Activated CD4-positive, alpha-beta memory T cell treated with anti-CD3 and anti-CD28 coated beads, Interleukin-2, amount 10 ng/mL, durations not matched to agents 7 days and 5 days (primary cell): ENCODE measurements at places on chromosomes 11 and 22.

GRCh38 chr22:42214633-42215415 is 55.6 kb downstream of the TCF20 start:
- no peaks in the 10 kb centered on the region for H3K27me3 ChIP-seq
- H3K27ac ChIP-seq = no peak overlapping the region
- DNase-seq = no peak

DNA sequence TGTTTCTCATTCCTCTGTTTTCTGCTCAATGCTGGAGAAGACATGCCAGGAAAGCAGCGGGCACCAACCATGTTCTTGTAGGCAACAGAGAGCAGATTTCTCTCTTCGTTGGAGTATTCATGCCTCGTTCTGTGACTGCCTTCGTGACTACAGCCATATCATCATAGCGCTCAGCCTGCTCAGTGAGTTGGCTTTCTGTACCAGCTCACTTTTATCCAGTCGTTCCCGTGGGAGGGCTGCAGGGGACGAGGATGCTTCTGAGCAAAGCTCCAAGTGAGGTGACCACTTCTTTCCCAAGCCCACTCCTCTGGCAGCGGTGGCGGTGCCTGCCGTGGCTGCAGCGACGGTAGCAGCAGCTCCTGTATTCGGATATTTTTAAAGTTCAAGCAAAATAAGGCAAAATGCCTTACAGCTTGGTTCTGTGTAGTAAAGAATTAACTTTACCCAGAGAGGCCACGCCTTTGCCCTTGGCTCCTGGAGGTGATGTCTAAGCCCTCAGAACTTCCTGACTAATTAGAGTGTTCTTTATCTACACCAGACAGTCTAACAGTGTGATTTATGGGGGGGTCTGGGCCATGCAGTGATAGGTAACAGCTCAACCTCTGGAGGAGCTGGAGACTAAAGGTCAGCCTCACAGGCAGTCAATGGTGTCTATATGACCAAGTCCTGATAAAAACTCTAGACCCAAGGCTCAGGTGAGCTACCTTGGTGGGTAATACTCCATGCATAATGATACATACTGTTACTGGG is 35.3 kb downstream of the LDHAL6A start:
- H3K4me3 ChIP-seq = no peak overlapping the region
- no peak overlapping the region for H3K27ac ChIP-seq
- H3K36me3 ChIP-seq = peaks cover 32% of the 10 kb centered on the region
- no peaks in the 10 kb centered on the region for H3K27me3 ChIP-seq

DNA sequence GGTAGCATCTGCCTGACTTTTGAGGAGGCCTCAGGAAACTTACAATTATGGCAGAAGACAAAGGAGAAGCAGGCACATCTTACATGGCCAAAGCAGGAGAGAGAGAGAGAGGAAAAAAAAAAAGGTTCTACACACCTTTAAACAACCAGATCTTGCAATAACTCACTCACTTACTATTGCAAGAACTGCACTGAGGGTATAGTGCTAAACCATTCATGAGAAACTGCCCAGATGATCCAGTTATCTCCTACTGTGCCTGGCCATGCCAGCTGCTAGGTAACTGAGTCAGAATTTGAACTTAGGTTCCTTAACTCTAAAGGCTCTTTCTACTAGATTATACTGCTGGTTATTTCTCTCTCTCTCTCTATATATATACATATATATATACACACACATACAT is 7.3 kb downstream of the HORMAD2 start:
- H3K4me1 ChIP-seq = peaks cover 28% of the 10 kb centered on the region
- no peak overlapping the region for H3K27ac ChIP-seq
- H3K4me3 ChIP-seq = no peak overlapping the region
- no peaks in the 10 kb centered on the region for H3K36me3 ChIP-seq
- DNase-seq = no peak
- peaks cover 4% of the 10 kb centered on the region for H3K27me3 ChIP-seq

DNA sequence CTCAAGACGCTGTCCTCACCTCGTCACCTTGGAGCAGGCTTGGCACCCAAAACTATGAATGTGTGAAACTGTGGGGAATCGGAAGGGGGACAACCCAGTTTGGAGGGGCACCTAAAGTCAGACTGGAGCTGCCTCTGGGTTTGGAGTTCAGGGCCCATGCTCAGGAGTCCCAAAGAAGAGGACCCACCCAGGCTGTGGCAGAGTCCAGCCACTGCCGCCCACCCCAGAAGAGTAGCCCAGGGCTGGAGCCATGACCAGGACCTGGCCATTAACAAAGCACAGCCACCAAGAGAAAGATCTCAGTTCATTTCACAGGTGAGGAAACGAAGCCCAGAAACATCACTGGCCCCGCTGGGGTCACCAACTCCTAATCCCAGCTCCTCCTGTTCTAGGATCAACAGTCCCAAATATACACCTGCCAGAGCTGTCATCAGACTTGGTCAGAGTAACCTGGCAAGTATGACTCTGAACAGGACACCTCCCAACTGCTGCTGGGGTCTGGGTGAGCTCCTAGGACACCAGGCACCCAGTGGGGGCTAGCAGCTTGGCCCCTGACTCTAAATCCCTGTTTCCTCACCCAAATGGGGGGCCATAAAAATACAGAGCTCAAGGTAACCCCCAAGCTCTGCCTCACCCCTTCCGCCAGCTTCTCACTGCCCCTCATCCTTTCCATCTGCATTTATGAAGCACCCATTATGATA is 2.7 kb downstream of the RAB3IL1 start:
- no peak for DNase-seq
- peaks cover 8% of the 10 kb centered on the region for H3K4me1 ChIP-seq
- no peak overlapping the region for H3K27ac ChIP-seq
- no peaks in the 10 kb centered on the region for H3K36me3 ChIP-seq

DNA sequence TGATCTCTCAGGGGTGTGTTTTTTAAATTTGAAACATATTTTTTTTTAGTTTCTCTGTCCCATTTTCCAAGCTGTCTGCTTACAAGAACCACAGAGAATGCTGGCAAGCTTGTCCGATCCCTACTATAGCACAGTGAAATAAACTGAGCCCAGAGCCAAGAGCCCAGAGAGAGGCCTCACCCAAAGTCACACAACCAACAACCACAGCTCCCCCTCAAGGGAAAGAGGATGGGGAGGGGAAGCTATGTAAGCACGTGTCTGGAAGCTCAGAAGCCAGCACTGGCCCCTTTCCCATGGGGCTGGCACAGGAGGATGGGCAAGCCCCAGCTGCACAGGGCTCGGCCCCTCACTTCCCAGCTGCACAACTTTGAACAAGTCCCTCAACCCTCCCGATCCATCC is 3.2 kb upstream of the SART1 start:
- no peak overlapping the region for H3K4me3 ChIP-seq
- H3K36me3 ChIP-seq = peaks cover 11% of the 10 kb centered on the region
- DNase-seq = no peak
- H3K27ac ChIP-seq = peak overlapping the region; percentile 40
- peaks cover 44% of the 10 kb centered on the region for H3K4me1 ChIP-seq

DNA sequence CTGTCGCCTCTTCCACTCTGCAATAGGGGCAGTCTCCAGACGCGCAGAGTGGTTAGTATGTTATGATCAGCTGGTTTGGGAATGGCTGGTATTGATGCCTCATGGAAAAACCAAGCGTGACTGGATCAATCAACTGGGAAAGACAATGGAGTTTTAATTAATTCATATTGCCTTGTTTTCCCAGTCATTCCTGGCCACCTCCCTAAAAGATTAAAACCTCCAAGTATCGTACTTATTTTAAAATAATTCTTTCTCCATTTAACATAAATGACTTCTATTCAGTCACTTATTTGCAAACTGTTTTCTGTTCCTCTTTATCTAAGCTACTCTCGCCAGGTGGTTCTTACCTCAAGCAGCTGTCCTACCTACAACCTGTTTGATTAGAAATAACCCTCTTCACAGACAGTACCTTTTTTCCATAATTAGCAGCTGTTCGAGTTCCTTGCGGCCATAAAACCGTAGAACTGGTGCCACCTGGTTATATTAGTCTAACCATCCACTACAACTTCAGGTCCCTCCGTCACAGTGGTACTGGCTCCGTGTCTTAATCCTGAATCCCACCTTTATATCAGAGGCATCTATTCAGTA is 898 bp downstream of the ZNF215 start:
- peak overlapping the region; percentile 73 for H3K4me3 ChIP-seq
- H3K27me3 ChIP-seq = peaks cover 42% of the 10 kb centered on the region
- DNase-seq = no peak
- H3K27ac ChIP-seq = no peak overlapping the region
- H3K4me1 ChIP-seq = peaks cover 18% of the 10 kb centered on the region

DNA sequence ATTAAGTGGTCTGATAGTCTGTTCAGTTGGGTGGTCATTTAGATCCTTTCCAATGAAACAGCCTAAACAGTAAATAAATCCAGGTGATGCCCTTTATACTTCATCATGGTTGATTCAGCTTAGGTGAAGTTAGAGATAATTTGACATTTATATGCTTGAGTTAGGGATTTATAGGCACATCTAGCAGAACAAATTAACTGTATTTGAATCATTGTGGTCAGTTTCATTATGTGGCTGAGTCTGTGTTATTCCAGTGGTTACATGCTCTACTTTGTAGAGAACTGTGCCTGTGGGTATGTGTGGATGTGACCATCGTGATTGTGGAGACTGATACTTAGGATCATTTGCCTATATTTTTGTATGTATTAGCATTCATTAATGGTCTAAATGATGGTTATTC is 194.6 kb downstream of the DDX10 start:
- H3K4me3 ChIP-seq = no peak overlapping the region
- no peaks in the 10 kb centered on the region for H3K36me3 ChIP-seq
- H3K27me3 ChIP-seq = no peaks in the 10 kb centered on the region
- peaks cover 7% of the 10 kb centered on the region for H3K4me1 ChIP-seq
- no peak overlapping the region for H3K27ac ChIP-seq
